ENCODE measurements at places on chromosomes 11 and 22.

GRCh38 chr11:73439002-73439843, 63.0 kb downstream of the RELT start:
- DNase-seq, result no peak

DNA sequence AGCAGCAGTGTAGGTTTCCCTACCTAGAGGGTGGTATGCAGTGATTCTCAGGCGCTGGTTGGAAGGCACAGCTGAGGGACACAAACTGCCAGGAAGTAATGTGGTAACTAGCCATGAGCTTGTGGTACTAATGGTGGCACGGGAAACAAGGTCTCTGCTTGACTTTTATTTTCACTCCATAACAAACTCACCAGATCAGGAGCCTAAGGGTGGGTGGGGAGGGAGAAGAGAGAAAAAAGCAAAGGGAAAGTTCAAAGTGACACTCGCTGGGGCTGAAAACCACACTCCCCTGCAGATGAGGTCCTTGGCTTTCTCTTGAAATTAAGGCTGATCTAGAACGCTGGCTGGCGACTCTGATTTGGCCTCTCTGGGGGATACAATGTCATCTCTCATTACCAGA, 22.0 kb downstream of the TRAF6 start:
- DNase-seq, result no peak

- DNase-seq, result no peak
Observed at GRCh38 chr22:23845265-23846080, 6.7 kb upstream of the DERL3 start.

DNA sequence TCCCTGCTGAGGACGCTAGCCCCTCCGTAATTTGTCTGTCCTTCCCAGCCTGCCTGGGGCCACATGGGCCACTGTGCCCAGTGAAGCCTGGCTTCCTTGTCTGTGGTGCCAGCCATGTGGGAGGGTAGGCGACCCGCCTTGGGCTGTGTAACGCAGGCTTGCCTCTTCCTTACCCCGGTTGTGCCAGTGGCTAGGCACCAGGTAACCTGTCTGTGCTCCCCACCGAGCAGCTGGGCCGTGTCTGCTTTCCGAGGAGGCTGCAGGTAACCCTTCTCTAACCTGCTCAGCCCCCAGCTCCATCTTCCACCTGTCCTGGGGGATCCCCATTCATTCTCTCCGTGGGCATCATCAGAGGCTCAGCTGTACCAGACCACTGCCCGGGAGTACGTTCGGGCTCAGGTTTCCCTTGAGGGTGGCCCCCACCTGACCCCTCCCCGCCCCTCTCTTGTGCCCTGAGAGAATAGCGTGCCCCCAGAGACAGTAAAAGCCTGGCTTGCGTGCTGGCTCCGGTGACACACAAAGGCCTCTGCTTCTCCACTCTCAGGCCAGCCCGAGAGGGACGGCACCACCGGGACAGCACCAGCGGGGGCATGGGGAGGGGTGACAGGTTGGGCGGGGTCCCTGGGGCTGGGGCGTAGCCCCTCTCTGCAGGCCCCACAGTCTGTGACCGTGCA, 79.1 kb downstream of the CDKN1C start:
- no peak for DNase-seq

DNA sequence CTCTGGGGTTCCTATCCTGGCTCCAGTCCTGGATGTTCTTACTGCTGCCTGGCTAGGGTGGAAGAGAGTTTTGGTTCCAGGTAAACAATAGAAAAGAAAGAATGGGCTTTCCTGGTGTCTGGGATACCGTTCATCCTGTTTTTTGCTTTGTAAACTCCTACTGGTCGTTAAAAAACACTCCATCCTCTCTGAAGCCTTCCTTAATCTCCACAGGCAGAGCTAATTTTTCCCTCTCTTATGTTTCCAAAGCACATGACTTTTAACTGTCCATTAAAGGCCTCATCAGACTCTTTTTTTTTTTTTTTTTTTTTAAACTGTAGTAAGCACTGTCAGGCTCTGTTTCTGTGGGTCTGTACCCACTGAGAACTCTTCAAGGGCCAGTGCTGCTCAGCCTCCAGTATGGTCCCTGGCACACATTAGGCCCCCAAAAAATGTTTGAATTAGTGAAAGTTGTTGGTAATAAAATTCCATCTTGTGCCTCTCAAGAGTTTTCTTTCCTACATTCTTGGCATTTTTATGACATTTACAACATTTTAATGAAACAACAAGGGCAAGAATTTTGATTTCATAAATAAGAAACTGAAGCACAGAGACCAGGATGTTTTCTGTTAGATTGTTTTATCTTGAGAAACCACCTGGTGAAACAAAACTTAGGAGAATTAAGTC, 104.2 kb downstream of the TEAD1 start:
- DNase-seq, result no peak

DNA sequence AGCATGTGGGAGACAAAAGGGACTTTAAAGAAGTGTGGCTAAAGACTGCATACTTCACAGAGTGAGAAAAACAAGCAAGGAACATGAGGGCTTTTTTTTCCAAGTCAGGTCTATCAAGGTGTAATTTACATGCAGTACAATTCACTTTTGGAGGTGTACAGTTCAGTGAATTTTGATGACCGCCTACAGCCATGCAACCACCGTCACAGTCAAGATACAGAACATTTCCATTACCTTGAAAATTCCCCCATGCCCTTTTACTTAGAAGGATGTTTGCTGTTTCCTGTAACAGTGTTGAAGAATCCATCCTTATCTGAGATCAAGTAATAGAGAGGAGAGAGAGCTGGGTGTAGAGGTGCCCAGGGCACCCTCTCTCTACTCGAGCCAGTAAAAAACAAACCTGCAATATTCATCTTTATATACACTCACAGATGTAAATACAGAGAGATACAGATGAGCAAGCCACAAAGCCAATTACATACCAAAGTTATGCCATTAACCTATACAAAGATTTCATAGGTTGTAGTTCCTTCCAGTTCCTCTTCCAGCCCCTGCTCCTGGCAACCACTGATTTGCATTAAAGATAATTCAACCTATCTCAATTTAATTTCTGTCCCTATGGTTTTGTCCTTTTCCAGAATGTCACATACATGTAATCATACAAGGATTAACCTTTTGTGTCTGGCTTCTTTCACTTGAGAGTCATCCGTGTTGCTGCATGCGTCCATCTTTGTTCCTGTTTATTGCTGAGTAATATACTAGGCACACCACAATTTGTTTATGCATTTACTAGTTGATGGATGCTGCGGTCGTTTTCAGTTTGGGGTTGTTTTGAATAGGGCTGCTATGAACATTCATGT, 35.0 kb upstream of the RASD2 start:
- DNase-seq, result no peak

DNA sequence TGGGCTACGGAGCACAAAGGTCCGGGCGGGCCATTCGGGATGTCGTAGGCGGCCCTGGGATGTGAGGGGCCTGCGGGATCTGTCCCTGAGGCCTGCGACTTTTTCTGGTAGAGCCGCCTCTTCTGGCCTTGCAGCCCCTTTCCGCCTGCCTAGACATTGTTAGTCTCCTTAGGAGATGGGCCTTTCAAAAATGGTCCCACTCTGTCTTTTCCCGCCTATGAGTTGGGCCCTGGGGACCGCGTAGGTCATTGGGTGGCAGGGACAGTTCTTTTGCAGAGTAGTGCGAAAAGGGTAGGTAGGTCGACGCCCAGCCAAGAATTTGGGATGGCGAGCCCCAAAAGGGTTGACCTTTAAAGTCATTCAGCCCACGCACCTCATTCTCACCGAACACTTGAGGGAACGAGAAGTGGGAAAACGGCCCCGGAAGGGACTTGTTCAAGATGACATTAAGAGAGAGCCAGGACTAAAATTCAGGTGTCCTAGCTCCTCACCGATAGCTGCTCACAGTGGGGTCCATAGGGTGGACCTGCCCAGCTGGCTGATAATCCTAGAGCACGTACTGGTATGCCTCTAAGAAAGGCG, 785 bp downstream of the OTUB1 start:
- no peak for DNase-seq

DNA sequence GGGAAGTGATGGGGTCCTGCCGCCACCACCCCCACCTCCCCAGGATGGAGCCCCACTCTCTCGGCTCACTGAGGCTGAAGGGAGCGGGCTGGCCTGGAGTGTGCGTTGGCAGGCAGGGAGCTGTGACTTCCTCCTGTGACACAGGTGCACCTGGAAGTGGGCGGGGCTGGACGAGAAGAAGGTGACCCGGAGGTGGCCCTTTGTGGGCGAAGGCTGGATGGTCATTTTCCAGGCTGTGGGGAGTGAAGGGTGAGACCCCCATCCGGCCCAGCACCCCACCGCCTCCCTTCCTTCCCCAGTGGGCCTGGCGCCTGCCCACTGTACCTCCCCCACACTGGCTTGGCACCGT, 15.3 kb downstream of the IL17REL start:
- DNase-seq, result no peak

DNA sequence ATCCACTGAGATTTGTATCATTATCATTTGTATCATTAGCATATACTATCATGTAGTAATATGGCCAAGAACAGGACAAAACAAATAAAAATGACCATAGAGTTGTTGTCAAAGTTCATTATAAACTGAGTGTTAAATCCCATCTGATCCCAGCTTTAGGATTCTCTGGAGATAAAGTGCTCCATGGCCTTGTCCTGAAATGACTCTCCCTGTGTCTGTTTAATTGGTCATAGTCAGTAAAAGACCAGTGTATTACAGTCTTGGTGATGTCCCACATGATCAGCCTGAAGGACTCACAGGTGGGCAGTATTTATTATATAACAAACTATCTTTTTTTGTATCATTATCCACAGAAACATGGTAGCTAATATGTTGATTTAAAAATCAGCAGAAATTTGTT, 361.6 kb downstream of the TMEM135 start:
- no peak for DNase-seq

GRCh38 chr11:65210748-65211147, 29.0 kb downstream of the CAPN1 start:
- DNase-seq, result no peak

DNA sequence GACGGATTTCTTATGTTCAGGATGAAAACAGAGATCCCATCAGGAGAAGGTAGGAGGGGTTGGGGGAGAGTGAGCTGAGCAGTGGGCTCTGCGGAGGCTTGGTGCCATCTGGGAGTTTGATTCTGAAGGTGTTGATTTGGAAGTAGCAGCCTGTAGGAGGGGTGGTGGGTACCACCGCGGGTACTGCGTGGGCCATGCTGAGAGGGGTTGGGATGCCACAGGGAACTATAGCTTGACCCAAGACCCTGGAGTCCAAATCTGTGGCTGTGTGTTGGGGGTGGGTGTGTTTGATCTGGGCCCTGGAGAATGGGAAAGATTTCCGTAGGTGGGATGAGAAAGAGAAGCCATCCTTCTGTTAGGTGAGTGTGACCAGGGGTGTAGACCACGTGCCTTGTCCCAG, 5.0 kb downstream of the INCENP start:
- DNase-seq, result no peak

DNA sequence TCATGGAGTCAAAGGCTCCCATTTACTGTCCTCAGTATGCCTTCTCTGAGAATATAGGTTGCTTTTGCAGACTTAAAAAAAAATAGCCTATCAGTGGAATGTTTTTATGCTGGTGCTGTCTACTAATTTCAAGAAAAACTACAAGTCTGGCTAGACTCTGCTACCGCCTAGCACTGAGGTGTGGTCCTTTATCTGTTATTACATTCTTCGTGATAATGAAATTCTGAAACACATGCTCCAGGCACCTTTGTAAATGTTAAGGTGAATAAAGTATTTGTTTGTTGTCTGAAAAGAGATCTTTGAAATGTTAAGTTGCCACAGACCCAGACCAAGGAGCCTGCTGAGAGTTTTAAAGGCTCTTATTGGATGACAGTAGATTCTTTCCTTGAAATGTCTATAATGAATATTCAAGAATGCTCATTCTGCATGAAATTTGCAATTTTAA, 95.3 kb downstream of the DBX1 start:
- no peak for DNase-seq

- no peak for DNase-seq
Observed at GRCh38 chr11:68773521-68774193, 22.3 kb upstream of the TESMIN start.

DNA sequence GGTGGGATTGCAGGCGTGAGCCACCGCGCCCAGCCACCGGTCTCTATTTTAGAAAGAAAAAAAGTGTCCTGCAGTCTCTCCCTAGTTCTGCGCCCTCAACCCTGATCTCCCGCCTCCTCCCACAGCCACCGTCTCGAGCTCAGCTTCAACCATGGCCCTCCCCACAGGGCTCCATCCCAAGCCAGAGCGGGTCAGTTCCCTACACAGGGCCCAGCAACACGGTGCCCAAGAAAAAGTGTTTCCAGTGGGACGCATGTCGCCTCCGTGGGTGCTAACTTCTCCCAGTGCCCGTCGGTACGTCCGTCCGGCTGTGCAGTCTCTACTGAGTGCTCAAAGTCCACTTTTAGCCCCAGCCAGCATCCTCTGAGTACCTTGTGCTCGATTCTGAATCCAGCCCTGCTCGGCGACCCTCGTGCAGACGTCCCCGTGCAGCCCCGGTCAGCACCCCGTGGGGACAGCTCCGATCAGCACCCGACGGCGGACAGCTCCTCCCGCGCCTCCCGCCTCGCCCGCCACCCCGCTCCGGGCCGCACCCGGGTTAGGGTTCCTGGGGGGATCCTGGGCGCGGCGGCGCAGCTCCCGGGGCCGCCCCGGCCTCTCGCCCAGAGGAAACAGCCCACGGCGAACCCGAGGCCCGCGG, 657 bp upstream of the MAPK8IP2 start:
- peak; percentile 75 for DNase-seq

DNA sequence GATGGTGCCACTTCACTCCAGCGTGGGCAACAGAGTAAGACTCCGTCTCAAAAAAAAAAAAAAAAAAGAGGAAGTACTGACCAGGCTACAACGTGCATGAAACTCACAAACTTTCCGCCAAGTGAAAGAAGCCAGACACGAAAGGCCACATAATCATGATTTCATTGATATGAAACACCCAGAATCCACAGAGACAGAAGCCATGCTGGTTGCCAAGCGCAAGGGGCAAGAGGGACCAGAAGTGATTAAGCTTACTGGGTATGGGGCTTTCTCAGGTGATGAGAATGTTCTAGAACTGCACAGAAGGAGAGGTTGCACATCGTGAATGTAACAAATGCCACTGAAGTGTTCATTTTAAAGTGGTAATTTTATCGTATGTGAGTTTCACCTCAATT, 60.9 kb downstream of the CELSR1 start:
- peak; percentile 80 for DNase-seq

- no peak for DNase-seq
Observed at GRCh38 chr11:9130297-9130696, 38.9 kb upstream of the SCUBE2 start.

DNA sequence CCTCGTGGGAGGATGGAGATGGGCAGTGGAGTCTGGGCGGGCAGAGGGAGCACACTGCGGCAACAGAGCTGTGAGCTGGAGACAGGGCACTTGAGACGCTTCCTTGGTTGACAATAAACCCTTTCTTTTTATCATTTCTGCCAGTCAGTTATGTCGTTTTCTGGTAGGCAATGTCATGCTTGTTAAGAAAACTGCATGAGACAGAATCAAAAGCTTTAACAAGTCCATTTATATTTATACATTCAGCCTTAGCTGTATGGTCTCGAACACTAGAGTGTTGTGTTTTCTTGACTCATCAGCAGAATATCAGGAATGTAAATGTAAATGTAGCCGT, 31.9 kb downstream of the PPFIA1 start:
- DNase-seq, result no peak

GRCh38 chr11:88552379-88553062, 215.0 kb upstream of the CTSC start:
- DNase-seq, result peak; percentile 44
